ENCODE measurements at places on chromosomes 3 and 15. TPM values are rescaled to one million over a fixed set of nuclear protein-coding genes. Genes with fewer than 3 reads are reported as not detected.

LTK gene
- 2.0 TPM for total RNA-seq

HCLS1 gene
- total RNA-seq, result 345 TPM

SLC12A1 gene
- total RNA-seq, result not detected

ICE2 gene
- 38.9 TPM for total RNA-seq
